ENCODE measurements at places on chromosomes 11 and 22.

DNA sequence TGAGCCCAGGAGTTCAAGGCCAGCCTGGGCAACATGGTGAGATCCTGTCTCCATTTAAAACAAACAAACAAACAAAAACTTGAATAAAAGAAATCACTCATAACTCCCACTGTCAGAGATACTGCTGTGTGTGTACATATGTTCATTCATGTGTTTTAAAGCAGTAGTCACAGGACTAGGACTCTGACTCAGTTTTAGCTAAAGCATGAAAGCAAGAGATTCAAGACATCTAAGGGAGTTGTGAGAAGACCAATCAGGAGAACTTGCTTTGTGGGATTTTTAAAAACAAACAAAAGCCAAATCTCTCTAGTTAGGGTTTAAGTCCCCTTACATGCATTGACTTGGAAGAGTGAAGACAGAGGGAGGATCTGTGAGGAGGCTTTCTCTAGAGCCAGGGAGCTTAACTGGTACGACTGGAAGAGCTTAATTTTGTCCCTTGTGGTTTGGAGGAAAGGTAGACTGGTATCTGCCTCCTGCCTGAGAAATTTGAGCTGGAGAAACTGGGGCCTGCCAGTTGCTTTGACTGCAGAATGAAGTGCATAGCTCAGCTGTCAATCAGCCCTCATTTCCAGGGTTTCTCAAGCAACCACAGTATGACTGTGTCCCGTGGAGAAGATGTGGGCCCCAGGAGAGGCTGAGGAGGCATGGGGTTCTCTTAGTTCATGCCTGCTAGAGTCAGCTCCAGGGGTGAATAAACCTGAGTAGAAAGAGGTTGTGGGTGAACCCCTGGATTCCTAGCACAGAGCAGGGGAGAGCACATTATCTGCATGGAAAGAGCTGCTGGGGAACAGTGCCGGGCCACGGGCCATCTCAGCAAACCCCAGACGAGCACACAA, 30.6 kb downstream of the EXPH5 start:
- no peak for DNase-seq

GRCh38 chr11:15490535-15490934, 375.8 kb downstream of the INSC start:
- DNase-seq = no peak

DNA sequence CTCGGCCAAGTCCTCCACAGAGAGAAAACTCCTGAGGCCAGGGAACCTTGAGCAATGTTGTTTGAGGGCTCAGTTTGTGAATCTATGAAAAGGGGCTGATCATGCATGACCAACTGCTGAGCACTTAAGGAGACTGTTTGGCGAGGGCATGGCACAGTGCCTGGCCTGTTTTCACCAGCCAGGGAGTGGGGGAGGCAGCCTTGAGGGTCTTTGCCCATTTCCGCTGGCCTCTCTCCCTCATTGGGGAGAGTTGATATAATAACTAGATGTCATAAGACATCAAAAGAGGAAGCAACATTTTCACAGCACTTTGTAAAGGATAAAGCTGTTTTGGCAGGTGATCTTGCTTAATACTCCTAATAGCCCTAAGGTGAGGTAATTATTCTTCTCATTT, 110.6 kb downstream of the TP53I11 start:
- DNase-seq = no peak

GRCh38 chr11:72037554-72038311, 39.0 kb downstream of the IL18BP start:
- DNase-seq = no peak

DNA sequence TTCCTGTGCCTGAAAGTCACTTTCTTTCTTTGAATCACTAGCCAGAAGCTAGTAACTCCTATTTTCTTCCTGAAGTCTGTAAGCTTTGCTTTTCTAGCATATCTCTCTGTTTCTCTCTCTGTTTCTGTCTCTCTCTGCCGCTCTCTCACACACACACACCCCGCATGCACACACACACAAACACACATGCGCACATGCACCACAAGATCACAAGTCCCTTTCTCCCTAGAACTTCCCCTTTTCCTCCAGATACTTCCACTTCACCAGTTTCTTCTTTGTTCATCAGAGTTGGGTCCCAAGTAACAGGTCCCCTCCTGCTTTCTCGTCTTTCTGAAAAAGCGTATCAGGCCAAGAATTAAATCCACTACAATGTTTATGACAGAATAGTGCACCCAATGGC, 148.5 kb upstream of the HSD17B12 start:
- no peak for DNase-seq

Measured in CD4-positive, alpha-beta T cell treated with Interleukin-12 subunit alpha and Interleukin-12 subunit beta, for 1 hour (primary cell).